ENCODE measurements at places on chromosomes 12 and 14.

- DNase-seq = no peak
These were observed 667.2 kb downstream of the GALC start for GRCh38 chr14:87325741-87326140.

- DNase-seq = no peak
These were observed 4.5 kb downstream of the LHX5 start for GRCh38 chr12:113467142-113467501.

DNA sequence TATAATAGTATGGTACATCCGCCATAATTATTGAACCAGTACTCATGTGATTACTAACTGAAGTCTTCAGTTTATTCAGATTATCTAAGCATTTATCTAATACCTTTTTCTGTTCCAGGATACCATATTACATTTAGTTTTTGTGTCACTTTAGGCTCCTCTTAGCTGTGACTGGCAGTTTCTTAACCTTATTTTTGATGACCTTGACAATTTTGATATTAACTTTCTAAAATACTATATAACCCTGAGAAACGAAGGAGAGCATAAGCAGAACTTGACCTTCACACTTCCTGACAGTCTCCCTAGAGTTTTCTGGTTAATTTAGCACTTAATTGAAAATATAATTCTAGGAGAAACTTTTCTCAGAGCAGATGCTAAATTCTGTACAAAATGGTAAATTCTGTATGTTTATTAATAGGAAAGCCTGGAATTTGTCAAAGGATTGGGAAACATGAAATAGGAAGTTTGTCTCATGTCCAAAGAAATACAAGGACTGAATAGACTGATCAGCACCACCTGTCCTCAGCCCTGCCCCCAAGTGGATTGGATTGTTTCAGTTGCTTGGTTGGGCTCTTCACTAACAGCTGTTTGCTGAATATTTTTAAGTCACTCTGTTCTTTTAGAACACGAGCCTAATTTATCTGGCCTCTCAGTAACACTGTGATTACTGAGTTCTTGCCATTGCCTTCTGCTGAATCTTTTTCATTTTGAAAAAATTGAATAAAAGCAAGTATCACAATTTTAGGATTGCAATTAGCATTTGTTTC lies 6.0 kb downstream of the BICDL1 start:
- no peak for DNase-seq

GRCh38 chr12:56528846-56529245 lies 7.2 kb downstream of the RBMS2 start:
- no peak for DNase-seq

DNA sequence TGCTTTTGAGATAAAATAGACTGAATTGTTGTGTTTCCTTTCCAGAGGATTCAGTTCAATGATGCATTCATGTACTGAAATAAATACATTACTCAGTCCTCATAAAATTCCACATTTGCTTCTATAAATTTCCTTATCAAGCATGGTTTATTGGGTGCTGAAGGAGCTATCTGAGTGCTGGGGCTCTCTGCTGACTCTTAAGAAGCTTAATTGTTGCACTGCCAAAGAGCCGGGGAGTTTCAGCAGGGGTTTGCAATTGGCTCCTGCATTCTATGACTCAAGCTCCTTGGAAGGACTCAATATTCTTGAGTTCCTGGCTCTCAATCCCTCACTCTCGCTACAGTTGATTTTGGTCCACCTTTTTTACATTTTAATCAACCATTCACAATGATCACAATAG lies 69.8 kb upstream of the PYGL start:
- peak; percentile 66 for DNase-seq

GRCh38 chr12:67917811-67918210 lies 71.4 kb upstream of the IFNG-AS1 start:
- DNase-seq = no peak

DNA sequence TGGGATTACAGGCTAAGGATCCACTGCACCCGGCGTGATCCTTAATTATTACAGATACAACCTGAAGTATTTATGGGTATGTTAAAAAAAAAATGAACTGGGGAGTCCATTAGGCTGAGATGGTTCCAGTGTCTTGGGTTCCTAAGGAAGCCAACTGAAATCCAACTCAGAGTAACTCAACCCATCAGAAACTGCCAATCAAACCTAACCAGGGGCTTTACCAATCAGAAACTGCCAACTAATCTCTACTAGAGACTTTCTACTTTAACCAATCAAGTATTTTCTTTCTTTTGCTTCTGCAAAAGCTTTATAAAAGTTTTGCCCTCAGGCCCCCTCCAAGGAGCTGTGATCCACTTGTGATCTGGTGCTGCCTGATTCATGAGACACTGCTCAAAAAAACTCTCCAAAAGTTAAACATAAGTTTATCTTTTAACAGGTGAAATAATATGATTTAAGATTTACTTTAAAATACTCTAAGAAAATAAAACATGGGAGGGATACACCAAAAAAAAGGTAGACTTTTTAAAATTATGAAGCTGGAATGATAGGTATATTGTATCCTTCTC lies 88.0 kb downstream of the ACADS start:
- DNase-seq = no peak

DNA sequence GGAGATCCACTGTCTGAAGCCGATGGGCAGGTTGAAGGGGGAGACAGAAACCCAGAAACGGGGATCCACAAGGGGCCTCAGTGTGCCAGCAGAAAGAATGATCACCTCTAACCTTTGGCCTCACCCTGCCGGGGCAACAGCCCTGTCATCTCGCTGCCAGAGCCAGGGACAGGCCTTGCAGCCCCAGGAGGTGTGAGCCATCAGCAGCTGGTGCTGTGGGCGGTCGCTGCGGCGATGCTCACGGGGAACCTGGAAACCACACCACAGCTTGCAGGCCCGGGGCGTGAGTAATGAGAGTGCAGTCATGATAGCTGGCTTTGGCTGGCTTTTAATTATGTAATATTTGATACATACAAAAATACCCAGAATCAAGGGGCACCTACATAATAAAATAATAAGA lies 4.7 kb upstream of the TTC7B start:
- peak; percentile 81 for DNase-seq

DNA sequence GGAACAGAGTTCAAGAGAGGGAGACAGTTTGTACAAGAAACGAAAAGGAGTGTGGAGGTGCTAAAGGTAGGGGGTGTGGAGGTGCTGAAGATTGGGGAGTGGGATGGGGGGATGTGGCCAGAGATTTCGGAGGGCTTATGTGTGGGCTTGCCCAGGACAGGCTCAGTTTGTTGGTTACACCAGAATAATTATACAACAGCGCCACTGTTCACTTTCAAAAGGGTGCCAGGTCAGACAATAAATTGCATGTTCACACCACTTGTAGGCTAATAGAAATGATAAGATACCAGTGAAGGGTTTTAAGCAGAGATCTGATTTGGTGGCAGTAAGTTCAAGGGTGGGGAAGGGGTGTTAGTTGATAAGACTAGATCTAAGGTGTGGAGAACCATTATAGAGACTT lies 75.3 kb downstream of the PRKCH start:
- no peak for DNase-seq

- DNase-seq = no peak
These were observed 47.8 kb upstream of the ETV6 start for GRCh38 chr12:11601647-11602046.

GRCh38 chr12:120249875-120250795 lies 15.4 kb downstream of the PXN start:
- DNase-seq = no peak

- DNase-seq = no peak
These were observed 175.8 kb upstream of the NPAS3 start for GRCh38 chr14:32762886-32763285.

DNA sequence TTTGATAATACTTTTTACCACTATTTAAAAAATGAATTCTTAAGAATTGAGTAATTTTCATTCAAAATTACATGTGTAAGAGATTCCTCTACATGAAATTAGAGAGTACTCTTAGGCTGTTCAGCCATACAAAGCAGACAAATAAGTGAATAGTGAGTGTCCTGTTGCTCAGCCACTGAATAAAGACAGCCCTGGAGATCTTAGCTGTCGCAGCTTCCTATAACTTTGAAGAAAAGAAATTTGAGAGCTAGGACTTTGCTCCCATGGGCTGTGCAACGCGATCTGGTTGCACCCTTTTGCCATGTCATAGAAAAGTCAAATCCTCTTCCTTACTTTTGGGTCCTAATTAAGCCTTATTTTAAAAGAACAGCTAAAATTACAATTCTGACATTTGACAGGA lies 40.9 kb upstream of the LRIG3 start:
- DNase-seq = no peak

DNA sequence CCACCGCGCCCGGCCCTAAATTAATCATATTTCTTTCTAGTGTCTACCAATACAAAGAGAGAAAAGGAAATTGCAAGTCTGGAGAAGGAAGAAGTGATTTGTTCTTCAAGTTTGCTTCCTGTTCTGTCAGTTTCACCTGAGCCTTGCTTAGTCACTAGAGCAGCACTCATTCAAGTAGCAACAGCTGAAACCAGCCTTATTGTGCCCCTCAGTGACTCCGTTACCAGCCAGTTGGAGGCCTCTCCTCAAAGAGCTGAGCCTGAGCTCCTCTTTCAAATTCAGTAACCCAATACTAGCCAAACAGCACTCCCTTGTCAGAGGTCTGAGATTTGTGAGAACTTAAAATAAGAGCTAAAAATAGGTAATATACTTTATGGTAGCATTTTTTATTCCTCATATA lies 17.4 kb downstream of the PAWR start:
- DNase-seq = no peak

- peak; percentile 89 for DNase-seq
These were observed 18.7 kb downstream of the NOS1 start for GRCh38 chr12:117342682-117343081.

DNA sequence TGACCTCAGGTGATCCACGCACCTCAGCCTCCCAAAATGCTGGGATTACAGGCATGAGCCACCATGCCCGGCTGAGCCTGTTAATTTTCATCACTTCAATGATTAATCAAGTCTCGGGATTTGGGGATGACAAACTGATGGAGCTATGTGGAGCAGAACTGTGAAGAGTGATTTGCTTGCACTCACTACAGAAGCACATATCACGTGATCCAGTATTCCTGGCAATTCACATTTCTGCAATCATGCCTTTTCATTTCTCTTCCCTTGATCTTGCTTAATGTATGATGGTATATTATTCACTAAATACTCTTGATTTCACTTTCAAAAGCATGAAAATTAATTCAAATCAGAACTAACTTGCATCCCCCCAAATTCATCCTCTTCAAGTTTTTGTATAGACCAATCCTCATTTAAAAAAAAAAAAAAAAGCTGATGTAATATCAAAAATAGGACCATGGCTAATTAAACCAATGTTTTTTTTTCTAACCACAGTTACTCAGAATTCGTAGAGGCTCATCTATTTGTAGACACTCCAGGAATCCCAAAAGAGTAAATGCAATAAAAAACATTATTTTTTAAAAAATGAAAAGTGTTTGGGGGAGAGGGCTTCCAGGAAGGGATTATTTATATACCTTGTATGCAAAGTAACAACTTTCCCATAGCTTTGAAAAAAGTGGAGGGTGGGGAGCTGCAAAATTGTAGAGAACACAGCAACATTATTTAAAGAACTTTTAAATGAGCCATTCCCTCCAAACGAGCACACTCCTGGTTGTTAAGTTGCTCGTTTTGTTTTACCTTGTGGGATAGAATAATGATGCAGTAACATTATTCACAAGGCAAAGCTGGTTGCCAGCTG lies 7.0 kb upstream of the ATXN2 start:
- DNase-seq = no peak

DNA sequence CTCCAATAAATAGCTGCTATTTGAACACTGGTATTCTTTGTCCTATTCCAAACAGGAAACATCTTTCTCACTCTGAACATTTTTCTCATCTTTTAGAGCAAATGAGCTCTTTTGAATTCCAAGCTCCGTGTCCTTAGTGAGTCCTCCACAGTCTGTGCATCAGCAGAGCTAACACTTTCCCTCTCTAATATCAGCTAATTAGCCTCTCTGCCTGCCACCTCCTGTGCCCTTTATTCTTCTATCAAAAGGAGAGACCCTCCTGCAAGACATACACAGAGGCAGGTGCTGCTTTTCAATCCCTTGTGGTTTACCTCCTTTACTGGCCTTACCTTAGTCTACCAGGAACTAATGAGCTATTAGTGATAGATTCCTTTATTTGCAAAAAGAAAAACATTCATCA lies 178.5 kb downstream of the SLC35F4 start:
- DNase-seq = no peak

DNA sequence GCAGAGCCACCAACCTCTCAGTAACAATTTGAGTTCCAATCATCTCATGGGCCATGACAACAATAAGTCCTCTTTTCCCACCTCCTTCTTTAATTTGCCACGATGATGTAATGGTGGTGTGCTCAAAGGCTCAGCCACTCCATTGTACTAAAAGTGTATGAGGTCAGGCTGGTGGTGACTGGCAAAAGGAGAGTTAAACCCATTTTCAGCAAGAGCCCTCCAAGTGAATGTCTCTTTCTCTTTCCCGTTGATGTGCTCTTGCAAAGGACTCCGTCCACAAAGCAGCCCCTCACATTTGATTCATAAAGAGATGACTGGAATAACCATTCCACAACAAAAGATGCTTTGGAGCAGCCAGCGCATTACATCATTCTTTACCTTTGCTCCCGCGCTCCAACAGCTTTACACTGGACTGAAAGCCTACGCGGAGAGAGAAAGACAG lies 41.6 kb downstream of the DUSP16 start:
- no peak for DNase-seq

GRCh38 chr12:126899926-126900792 lies 1366.8 kb upstream of the TMEM132C start:
- no peak for DNase-seq

- no peak for DNase-seq
These were observed 16.4 kb downstream of the MLXIP start for GRCh38 chr12:122094735-122095631.

GRCh38 chr14:50425816-50426215 lies 29.1 kb upstream of the CDKL1 start:
- no peak for DNase-seq

DNA sequence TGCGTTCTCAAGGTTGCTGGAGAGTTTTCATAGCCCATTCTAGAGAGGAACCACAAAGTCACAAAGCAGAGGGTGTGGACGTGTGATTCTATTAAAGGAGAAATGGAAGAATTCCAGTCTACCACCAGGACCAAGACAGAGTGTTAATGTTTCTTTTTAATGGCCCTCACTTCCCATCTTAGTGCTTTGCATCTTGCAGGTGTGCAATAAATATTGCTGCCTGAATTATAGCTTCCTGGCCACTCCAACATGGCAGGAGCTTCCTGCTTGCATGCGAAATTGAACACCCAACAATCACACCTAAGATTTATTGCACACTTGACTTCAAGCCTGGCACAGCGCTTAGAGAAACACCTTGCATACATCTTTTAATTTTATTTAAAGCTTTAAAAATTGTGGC lies 22.4 kb upstream of the PPP1CC start:
- DNase-seq = no peak

DNA sequence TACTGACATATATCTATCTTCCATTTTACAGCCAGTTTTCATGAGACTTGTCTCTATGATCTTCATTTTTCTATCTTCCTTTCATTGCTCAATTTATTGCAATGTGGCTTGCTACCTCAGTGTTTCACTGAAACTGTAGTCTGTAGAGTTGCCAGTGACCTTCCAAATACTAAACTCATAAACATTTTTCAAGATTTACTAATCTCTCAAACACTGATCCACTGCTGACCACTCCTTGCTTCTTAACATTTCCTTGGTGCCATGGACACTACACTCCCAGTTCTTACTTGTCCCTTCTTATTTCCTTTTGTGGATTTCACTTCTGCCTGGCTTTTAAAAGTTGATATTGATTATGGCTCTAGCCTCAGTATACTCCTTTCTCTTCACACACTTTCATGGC lies 95.4 kb upstream of the SLCO1C1 start:
- no peak for DNase-seq

- no peak for DNase-seq
These were observed 149.5 kb downstream of the IPO8 start for GRCh38 chr12:30546121-30546520.

Measured in A172 (cell line).